ENCODE measurements at places on chromosomes 7 and 10.

- no peak for DNase-seq
Observed at GRCh38 chr7:2201686-2202360, 30.9 kb downstream of the MAD1L1 start.

DNA sequence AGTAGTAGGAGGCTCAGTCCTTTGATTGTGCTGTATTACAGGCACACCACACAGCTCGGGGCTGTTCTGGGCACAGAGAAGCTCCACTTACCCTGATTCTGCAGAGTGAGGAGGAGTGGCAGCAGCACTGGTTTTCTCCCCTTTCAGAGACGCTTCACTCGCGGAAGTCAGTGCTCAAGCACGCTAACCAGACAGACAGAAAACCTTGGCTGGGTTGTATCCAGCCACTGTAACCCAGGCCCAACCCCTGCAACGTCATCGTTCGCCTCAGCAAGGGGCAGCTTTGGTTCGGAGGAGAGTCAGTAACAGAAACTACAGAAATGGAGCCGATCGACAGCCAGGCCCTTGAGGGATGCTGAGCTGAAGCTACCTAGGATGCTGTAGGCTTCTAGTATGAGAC is 171.0 kb downstream of the SLC16A9 start:
- DNase-seq: no peak

DNA sequence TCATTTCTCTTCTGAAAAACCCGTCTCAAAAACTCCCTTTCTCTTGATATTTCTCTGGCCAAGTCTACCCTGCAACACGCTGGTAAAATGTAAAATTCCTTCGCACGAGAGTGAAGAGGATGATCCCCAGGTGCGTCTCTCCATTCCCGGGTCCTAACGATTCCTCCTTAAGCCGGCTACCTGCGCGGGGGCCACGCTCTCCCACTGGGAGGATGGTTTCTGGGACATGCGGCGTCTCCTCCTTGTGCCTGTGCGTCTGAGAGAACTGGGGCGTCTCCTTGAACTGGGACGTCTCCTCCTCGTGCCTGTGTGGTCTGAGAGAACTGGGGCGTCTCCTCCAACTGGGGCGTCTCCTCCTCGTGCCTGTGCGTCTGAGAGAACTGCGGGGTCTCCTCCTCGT is 149.9 kb downstream of the WDR37 start:
- DNase-seq: no peak

DNA sequence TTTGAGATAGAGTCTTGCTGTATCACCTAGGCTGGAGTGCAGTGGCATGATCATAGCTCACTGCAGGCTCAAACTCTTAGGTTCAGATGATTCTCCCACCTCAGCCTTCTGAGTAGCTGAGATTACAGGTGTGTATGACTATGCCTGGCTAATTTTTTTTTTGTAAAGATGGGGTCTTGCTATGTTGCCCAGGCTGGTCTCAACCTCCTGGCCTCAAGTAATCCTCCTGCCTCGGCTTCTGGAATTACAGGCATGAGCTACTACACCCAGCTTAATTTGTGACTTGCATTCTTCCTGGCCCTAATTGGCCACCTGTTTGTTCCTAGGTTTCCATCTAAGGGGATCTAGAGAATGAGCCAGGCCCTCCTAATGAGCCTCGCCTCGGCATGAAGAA is 9.3 kb downstream of the ARHGAP22 start:
- DNase-seq: no peak

- DNase-seq: no peak
Observed at GRCh38 chr10:128220021-128220420, 93.8 kb upstream of the MKI67 start.

GRCh38 chr10:61417661-61418060 is 35.5 kb downstream of the TMEM26 start:
- DNase-seq: no peak

DNA sequence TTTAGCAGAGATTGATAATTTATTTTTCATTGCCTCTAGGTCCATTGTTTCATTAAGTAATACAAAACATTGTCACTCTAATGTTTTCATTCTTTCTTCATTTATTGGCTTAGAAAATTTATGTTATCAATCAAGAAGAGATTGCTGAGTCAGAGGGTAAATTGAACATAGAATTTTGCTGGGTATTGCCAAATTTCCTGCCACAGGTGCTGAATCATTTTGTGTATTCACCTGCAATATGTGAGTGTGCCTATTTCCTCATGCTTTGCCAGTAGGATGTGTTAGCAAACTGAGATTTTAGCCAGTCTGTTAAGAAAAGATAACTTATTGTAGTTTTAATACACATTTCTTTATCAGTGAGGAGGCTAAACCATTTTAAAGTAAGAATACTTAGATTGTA is 38.0 kb downstream of the MARCHF5 start:
- no peak for DNase-seq

DNA sequence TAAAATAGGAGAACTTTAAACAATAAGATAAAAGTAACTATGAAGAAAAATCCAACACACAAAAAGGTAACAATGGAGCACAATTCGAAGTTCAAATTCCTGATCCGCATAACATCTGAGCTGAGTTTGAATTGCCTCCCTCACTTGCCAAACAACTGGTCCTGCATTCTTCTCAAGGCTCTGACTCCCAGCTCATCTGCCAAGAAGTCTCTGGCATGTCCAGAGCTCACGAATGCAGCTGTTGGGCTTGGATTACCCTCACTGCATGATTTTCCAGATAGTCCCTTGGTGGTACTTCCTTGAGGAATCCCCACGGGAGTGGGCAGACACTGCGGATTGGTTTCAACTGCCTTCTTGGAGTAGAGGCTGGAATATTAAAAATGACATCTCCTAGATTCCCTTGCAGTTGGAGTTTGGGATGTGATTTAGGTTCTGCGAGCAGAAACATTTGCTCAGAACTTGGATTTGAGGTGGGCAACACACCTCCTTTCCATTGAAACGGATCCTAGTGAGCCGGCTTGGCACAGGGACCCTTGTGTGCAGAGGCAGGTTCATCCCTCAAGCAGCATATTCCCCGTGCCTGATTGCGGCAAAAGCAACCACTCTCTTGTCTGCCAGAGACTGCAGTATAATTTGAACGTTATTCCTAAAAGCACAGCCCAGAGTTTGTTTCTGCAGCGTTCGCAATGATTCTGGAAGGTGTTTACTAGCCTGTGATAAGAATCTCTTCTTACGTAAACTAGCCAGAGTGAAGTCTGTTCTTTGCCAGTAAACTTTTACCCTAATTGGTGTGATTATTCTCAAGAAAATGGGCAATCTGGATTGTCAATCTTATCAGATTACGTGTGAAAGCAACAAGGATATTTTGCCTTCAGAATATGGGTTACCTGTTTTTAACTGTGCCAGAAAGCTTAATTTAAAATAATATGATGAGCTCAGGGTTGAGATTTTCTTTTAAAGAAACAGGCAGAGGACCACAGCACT is 23.4 kb upstream of the PRKCQ start:
- no peak for DNase-seq

- DNase-seq: no peak
Observed at GRCh38 chr10:58087896-58088295, 179.8 kb downstream of the IPMK start.

GRCh38 chr7:37366445-37366844 is 82.2 kb downstream of the ELMO1 start:
- no peak for DNase-seq

DNA sequence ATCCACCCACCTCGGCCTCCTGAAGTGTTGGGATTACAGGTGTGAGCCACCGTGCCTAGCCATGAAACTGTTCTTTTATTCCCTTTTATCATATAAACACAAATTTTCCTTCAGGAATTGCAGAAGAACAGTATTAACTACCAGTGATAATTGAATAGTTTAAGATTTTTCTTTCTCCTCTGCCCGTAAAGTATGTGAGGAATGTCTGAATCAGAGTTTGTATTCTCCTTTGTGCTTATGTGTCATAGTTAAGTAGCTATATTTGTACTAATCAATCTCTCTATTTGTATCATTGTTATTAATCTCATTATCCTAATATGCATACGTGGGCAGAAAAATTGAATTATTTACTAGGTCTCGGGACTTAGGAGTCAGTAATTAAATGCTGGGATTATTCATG is 83.6 kb downstream of the ZNF277 start:
- no peak for DNase-seq

- DNase-seq: no peak
Observed at GRCh38 chr10:24771943-24772694, 48.4 kb upstream of the ARHGAP21 start.

DNA sequence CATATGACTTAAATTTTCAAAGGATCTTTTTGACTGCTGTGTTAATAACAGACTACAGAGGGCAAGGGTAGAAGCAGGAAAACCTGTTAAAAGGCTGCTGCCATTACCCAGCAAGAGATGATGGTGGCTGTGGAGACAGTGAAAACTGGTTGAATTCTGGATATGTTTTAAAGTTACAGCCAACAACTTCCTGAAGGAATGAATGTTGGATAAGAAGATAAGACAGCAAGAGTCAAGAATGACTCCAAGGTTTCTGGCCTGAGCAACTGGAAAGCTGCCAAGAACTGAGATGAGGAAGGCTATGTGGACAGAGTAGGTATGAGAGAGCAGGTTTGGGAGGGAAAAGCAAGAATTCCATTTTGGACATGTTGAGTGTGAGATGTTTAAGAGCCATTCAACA is 19.1 kb downstream of the CNOT4 start:
- DNase-seq: no peak

DNA sequence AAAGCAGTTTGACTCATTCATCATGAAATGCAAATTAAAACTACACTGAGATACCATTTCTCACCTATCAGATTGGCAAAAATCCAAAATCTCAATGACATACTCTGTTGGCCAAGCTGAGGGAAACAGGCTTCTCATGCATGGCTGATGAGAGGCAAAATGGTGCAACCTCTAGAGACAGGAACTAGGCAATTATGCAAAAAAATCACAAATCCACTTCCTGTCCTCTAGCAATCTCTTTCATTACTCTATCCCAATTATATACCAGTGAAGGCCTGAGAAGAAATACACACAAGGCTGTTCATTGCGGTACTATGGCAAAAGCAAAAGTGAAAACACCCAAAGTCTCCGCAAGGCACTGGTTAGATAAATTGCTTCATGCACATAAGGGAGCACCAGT is 25.9 kb upstream of the PTPRN2 start:
- no peak for DNase-seq

DNA sequence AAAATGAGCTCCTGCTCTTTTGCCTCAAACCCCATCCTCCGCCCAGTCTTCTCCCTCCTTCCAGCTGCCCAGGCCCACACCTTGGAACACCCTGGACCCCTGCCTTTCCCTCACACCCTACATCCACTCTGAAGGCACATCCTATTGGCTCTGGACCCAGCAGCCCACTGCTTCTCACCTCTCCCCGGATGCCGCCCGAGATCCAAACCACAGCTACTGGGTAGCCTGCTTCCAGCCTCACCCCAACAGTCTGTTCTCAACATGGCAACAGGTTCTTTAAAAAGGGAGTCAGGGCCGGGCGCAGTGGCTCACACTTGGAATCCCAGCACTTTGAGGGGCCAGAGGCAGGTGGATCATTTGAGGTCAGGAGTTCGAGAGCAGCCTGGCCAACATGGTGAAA is 9.5 kb upstream of the SMARCD3 start:
- no peak for DNase-seq

DNA sequence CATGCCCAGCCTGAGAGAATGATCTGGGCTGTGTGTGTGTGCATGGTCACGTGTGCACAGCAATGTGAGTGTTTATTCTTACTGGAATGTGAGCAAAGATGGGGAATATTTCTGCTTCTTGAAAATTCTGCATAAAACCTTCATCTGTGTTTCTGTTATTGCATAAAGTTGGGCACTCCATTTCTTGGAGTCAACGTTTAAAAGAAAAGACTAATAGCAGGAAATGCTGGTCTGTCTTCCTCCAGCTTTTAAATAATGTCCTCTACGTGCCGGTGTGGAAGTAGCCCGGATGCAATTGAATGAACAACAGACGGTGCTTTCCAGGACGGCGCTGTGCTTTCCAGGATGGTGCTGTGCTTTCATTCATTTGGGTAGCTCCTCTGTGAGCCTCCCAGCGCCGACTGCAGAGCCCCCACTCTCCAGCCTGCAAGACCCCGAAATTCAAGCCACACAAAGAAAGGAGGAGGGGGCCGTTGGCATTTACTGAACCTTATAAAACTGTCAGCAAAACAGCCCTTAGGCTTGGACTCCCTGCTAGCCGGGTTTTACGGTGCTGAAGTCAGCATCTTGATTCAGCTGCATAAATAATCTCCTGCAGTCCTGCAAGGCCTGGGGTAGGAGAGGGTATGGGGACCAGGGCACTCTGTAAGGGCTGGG is 158.2 kb upstream of the PRKCQ start:
- DNase-seq: no peak

DNA sequence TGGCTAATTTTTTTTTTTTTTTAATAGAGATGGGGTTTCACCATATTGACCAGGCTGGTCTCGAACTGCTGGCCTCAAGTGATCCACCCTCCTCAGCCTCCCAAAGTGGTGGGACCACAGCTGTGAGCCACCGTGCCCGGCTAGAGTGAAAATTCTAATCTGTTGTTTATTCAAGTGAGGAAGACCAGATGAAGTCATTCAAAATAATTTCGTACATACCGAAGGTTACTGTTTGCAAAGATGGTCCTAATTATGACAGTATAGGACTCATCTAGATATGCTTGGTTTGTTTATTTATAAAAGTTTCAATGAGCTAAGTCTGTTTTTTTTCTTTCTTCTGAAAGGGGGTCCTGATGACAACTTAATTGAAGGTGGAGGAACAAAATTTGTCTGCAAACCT is 376.8 kb downstream of the EXOC4 start:
- no peak for DNase-seq

DNA sequence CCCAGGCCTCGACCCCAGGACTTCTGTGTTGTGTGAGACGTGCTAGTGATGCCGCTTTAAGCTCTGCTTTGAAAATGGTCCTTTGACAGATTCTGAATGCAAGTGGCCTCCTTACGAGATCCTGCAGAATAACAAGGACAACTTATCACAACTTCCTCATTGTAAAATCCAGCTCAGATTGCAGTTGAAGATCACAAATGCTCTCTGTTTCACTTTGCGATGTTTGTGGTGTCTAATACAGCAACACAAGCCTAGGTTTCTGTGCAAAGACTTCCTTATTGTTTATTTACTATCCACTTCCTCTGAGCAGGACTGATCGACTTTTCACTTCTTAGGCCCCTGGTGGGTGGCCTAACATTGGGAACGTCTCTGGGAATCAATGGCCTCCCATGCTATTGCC is 31.7 kb upstream of the INSIG1 start:
- no peak for DNase-seq

- DNase-seq: no peak
Observed at GRCh38 chr10:14311206-14311957, 19.3 kb downstream of the FRMD4A start.

DNA sequence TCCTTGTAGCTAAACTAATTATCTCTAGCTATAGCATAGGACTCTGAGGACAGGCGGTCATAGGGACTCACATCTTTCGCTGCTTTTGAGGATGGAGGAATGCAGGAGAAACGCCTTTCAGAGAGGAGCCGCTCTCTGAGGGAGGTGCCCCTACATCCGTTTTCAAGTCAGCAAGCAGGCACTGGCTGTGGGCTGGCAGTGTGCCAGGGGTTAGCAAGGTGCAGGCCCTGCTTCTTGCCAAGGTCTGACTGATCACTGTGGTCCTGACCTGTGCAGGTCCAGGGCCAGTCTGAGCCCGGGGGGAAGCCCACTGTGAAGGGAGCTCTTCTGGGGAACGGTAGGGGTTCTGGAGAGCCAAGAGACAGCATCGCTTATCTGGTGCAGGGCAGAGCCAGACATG is 89.4 kb downstream of the SH3PXD2A start:
- no peak for DNase-seq
